ENCODE measurements at places on chromosomes 7 and 10. TPM values are rescaled to one million over a fixed set of nuclear protein-coding genes. Genes with fewer than 3 reads are reported as not detected.

Gene GBX1
- not detected for total RNA-seq

Gene SAMD9
- 3.1 TPM for total RNA-seq

Gene SSC4D
- 1.0 TPM for total RNA-seq

Gene MKX
- total RNA-seq: 5.2 TPM

Gene SLC13A1
- not detected for total RNA-seq

Gene THSD7A
- 4.7 TPM for total RNA-seq

Gene ZNF727
- total RNA-seq: under 0.01 TPM

Gene PCLO
- total RNA-seq: 0.52 TPM

Gene UPK3B
- not detected for total RNA-seq

Gene LOXL4
- 4.2 TPM for total RNA-seq

Gene C10orf53
- not detected for total RNA-seq

Gene CPVL
- total RNA-seq: 25.1 TPM

Gene CDC14C
- not detected for total RNA-seq

Gene PPA1
- total RNA-seq: 59.5 TPM

Gene AIFM2
- 2.6 TPM for total RNA-seq

Gene WIPF3
- 4.7 TPM for total RNA-seq

Gene CYP26C1
- total RNA-seq: not detected

Gene FKBP6
- total RNA-seq: under 0.01 TPM

All from skeletal muscle tissue (tissue), 5 donors.